ENCODE measurements at places on chromosomes 7 and 10.

GRCh38 chr10:118163217-118163616 is 116.5 kb upstream of the RAB11FIP2 start:
- peak; percentile 51 for DNase-seq

DNA sequence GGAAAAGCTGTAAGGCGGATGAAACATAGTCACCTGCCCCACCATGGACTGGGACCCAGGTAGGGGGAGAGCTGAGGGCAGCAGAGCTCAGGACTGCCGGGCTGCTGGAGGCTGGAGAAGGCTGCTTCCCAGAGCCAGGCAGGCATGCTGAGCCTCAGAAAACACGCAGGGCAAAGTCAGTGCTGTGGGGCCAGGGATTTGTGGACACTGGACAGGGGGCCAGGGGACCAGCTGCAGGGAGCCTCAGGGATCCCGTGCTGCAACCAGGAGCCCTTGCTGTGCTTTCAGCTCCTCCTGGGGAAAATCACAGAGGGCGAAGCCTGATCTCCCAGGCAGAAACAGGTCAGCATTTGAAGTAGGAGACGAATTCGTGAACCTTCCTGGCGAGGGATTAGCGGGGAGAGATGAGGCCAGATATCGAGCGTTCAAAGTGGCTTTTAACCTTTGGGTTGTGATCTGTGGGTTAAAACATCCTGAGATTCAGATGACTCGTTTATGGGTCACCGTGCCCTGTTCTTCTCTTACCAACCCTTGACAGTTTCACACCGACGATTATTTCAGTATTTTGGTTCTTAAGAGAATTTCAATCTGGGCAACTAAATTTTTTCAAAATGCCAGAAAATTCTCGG is 85.6 kb upstream of the SHH start:
- no peak for DNase-seq

DNA sequence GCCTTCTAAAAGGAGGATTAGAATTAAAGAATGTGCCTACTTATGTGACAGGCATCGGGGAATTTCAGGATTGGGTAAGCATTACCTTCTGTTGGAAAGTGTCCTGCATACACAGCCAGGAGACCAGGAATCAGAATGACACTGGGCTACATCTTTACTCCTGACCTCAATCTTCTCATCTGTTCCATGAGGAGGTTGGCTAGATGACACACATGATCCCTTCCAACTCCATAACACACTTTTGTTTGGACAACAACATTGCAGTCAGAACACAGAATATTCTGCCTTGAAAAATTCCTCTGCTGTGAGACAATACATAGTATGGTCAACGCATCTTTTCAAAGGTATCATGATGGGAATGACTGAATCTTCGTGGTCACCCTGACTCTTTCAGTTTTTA is 1281.2 kb upstream of the SORCS1 start:
- DNase-seq = peak; percentile 28

- peak; percentile 27 for DNase-seq
Observed at GRCh38 chr7:139602143-139602722, 78.7 kb downstream of the CLEC2L start.

DNA sequence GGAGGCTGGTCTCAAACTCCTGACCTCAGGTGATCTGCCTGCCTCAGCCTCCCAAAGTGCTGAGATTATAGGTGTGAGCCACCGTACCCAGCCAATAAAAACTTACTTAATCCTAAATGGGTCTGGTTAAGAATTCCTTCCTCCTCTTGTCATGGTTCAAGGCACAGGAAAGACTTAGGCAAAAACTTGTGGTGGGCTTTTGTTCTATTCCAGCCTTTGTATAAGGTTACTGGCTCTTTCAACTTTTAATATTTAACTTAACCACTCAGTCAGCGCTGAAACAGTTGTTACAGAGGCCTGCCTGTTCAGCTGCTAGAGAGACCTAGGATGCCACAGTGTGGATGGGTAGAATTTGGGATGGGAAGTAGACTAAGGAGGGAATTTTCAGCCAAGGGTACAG is 28.1 kb upstream of the GARS1 start:
- no peak for DNase-seq

DNA sequence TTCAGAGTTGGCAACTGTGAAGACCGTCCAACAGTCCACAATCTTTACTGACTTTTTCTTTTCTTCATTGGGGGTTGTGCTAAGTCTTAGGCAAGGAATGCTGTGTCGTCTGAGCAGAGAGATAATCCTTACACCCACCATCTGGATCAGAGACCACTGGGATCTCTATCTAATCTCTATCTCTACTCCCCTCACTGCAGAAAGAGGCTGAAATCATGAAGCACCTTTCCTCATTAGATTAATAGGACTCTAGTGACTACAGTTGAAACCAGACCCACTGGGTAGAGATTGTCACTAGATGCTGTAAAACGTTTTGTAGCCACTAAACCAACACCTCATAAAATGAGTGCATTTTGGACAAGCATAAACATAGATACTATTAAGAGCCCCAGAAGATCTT is 387.4 kb upstream of the CELF2 start:
- no peak for DNase-seq

DNA sequence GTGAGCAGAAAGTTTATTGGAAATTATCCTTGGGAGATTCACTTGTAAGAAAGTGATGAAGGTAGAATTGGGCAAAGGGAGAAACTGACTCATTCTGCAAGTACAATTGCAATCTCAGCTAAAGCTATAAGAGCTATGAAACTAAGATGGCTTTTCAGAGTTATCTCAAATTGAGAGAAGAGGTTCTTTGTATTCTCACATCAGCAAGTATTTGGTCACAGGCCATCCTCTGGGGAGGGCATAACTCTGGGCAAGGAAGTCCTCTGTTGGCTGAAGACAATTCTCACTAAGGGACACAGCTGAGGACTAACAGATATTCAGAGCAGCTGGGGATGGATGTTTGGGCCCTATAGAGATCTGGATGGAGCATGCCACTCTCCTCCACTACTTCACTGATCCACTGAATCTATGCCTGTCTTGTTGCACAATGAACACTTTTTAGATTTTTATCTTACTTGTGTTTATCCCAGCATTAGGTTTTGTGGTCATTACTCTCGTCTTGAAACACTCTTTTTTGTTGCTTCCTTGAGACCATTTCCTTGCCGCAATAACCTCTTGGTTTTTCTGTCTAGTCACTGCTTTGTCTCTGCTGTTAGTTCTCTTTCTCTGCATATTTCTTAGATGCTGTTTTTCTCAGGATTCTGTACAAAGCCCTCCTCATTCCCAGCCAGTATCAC is 115.1 kb downstream of the GNAI1 start:
- no peak for DNase-seq

Data from fibroblast of skin of abdomen (primary cell).